Endothelial cell of umbilical vein (primary cell): ENCODE measurements at places on chromosomes 13 and 19.

GRCh38 chr13:28049880-28050875 lies 50.2 kb downstream of the FLT3 start:
- DNase-seq: no peak

GRCh38 chr13:76293346-76293745 lies 592.9 kb downstream of the KCTD12 start:
- peak; percentile 89 for DNase-seq

DNA sequence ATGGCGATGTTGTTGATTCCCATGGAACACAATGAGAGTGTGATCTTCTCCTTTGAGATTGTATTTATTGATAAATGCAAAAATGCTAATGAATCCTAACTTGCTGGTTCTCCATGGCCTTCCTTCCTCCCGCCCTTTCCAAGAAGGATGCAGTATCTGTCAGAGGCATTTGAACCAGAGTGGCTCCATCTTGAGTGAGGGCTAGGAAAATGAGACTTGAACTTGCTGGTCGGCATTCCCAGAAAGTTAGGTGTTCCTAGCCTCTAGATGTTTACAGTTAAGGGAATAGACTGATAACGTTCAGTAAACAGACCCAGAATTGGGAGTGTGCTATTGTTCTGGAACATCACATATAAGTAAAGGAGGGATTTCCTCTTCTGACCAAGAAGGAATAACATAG lies 44.2 kb upstream of the PSG2 start:
- no peak for DNase-seq

GRCh38 chr13:84591444-84591843 lies 709.2 kb upstream of the SLITRK1 start:
- DNase-seq: no peak

DNA sequence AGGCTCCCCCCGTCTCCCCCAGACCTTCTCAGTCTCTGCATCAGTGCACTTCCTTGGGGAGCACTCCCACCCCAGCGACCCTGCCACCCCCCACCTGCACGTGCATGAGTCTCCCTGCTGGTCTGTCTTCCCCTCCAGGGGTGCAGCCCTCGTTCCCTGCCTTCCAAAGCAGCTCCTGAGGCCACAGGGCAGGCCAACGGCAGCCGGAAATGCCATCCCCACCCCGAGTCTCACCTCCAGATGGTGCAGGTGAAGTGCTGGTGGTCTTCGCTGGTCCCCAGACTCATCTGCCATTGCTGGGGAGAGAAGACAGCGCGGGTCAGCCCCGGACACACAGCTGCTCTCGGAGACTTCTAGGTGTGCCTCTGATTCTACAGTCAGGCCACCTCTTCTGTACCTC lies 5.5 kb downstream of the MYDGF start:
- DNase-seq: no peak
